Nucleus accumbens (tissue), 56 donors: ENCODE measurements at places on chromosomes 2 and 18.

DNA sequence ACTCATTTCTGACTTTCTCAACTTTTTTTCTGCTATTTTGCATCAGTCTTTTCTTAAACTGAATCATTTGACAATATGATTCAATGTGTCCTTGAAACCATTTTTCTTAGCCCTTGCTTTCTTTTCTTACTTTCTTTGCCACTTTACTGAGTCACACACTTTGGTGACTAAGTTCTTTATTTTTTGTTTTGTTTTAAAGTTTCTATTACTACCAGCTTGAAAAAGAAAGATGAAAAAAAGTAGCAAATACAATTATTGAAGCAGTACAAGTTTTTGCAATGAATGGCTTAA, 116.5 kb downstream of the DOCK10 start:
- DNase-seq = no peak

- DNase-seq = no peak
Measured at GRCh38 chr2:17894556-17894955, 16.1 kb downstream of the KCNS3 start.

DNA sequence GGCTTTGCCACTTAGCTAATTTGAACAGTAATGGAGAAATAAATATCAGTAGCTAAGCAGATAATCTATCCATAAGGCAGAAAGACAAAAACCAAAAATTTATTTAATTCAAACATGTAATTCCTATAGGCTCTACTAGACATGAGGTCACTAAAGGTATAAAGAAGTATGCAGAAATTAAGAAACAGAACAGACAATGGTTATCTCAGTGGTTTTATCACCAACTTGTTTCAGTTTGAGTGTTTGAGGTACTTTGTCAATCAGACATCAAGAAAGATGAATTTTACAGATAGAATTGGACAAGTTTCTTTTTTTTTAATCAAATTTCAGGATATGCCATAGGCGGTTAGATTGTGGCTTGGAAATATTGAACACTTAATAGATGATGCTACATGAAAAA, 67.4 kb upstream of the ZEB2 start:
- no peak for DNase-seq

DNA sequence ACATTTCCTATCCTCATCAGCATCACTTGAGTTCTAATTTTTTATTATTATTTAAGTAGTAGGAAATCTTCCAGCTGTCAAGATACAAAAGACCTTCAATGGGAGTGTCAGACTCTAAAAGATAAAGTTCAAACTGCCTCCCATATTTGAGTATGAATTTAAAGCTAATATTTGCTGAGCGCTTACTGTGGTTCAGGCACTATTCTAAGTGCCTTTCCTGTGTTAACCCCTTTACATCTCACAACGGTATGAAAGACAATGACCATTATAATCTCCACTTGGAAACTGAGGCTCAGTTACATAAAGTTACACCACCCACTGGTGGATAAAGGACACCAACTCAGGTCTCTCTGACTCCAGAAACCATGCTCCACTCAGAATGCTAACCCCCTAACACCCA, 39.9 kb downstream of the RAB6C start:
- no peak for DNase-seq

- no peak for DNase-seq
Measured at GRCh38 chr2:112904883-112905282, 6.1 kb upstream of the IL37 start.
